ENCODE measurements at places on chromosomes 3 and 15. TPM values are rescaled to one million over a fixed set of nuclear protein-coding genes. Genes with fewer than 3 reads are reported as not detected.

DNA sequence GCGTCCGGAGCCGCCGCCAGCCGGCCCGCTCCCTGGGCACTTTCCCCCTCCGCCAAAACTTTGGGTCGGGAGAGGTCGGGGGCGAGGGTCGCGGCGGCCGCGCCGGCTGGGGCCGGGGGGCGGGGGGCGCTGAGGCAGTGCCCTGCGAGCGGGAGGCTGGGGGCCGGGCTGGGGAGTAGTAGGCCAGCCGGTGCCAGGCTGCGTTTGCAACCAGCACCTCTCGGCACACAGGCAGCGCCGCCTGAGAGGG is 452 bp downstream of the BBX start:
- peak; percentile 22 for DNase-seq

DNA sequence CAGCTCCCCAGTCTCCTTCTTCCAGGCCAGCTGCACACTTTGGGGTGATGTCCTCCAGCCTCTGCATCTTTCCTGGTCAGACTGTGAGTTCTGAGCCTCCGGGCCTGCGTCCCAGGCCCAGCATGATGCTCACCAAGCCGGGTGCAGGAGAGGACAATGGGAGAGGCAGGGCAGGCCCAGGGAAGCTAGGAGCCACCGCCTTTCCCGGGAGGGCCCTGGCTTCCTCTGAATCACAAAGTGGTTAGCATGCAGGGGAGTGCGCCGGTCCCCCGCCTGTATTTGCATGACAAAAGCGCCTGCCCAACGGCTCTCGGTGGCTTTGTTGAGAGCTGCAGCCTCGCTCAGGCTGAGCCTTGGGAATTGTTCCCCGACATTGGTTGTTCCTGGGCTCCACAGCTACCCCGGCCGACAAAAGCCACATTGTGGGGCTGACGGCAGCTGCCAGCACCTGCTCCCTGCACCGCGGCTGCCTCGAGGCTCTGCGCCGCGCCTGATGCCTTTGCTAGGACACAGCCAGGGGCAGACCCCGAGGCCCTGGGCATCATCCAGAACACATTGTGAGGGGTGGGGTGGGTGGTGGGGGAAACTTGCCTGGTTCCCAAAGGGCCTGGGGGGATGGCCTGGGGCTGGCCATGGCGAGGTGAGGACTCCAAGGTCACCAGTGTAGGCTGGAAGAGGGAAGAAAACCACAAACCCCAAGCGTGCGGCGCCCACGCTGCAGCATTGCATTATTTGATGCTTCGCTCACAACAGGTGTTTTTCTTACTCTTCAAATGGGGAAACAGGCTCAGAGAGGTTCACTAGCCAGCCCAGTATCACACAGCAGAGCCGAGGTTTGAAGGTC is 20.0 kb upstream of the KLF13 start:
- no peak for DNase-seq

- DNase-seq, result no peak
Observed at GRCh38 chr15:76932135-76932966, 802 bp downstream of the RCN2 start.

DNA sequence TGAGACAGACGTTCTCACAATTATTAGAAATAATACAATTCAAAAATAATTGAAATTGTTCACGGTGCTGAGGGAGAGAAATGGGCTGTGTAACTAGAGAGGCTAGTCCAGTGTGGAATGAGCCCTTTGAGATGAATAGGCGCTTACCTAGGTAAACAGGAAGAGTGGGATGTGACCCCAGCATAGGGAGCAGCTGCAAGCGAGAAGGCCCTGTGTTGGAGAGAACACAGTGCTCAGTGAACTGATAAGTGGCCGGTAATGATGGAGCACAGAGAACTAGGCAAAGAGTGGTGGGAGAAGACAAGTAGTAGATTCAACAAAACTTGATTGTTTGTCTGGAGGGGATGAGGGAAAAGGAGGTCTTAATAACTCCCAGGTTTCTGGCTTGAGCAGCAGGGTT is 103.9 kb downstream of the HCN4 start:
- no peak for DNase-seq

GRCh38 chr3:157065201-157065600 is 94.7 kb downstream of the CCNL1 start:
- no peak for DNase-seq

DNA sequence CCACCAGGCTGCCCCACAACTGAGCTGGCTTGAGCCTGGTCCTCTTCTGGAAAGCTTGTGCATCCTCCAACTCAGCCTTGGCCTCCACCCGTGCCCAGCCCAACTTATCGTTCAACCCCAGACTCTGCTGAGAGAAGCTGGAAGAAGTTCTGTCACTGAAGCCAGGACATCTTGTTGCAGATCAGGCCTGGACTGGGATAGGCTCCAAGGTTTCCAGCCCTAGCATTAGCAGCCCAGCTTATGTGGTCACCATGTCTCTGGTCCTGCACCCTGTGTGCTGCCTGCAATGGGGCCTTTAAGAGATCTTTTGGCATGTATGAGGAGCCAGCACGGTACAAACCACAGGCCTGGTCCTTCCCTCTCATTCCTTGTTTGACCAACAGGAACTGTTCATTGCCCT is 15.2 kb upstream of the CAMP start:
- no peak for DNase-seq

GRCh38 chr3:120909602-120909878 is 1.5 kb downstream of the STXBP5L start:
- no peak for DNase-seq

- no peak for DNase-seq
Observed at GRCh38 chr15:58444056-58444455, 12.3 kb downstream of the LIPC start.

DNA sequence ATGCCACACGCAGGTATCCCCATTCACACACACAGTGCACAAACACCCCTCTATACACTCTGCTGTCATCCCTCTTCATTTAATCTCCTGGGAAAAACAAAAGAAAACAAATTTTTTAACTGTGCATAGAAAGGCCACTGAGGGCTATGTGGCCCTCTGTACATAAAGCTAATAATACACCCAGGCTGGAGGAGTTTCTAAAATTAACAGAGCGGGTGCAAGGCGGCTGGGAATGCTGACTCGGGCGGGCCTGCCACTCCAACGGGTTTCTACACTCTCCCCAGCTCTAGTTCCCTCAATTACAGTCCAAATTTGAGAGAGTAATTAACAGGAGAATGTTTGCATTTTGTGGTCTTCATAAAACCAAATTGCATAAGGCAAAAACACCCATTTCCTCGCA is 23.1 kb downstream of the HCN4 start:
- no peak for DNase-seq

DNA sequence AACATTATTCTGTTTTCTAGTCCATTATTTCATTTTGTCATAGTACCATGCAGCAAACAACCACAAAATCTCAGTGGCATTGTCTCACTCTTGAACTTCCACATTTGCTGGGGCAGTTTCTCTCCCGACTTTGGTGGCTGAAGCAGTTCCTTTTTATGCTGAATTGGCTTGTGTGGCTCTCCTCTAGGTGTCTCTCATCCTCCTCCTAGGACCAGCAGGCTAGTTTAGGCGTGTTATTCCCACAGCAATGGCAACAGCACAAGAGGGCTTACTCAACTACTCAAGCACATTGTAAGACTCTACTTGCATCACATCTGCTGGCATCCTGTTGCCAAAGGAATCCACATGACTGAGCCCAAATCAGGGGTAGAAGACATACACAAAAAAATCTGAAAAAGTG is 201.8 kb upstream of the KCNH8 start:
- no peak for DNase-seq

DNA sequence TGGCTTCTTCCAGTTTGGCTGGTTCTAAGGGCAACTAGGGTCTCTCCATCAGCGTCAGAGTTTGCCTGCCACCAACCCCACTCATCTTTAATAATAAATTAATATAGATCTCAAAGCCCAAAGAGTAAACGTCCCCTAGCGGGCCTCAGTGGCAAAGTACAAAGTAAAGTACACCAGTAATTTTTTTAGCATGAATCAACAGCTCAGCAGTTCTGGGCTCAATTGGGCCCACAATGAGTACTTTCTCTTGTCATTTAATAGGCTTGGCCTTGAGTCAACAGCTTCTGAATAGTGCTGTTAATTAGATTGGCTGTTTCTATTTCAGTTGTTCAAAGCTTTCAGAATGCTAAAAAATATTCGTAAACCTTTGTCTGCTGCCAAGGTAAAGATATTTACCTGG is 89.0 kb upstream of the PFN2 start:
- DNase-seq, result no peak

DNA sequence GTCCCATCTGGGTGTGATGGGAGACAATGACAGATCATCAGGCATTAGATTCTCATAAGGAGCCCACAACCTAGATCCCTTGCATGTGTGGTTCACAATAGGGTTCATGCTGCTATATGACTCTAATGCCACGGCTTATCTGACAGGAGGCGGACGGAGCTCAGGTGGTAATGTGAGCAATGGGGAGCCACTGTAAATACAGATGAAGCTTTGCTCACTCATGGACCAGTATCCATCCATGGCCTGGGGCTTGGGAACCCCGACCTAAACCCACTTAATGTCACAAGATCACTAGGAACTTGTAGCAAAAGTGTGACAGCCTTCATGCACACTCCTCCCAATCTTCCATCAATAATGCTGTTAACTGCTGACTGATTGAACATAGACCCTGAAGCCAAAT is 2.0 kb upstream of the FAM219B start:
- no peak for DNase-seq

- DNase-seq, result no peak
Observed at GRCh38 chr15:67185621-67186225, 68.7 kb downstream of the AAGAB start.

DNA sequence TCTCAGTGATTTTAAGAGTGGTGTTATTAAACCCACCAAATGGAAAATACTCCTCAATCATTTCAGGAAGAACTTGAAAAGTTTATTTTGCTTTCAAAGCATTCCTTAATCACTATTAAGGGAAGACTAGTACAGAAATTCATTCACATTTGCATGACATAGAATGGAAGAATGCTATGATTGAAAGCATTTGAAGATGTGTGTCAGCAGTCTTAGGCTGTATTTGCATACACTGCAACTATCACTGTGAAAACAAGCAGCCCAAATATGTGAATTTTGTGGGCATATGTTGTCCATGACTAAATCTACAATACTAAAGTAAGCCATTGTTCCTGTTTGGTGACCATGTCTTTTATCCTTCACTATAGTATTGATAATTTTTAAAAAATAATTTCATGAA is 95.8 kb downstream of the CNTN3 start:
- no peak for DNase-seq

DNA sequence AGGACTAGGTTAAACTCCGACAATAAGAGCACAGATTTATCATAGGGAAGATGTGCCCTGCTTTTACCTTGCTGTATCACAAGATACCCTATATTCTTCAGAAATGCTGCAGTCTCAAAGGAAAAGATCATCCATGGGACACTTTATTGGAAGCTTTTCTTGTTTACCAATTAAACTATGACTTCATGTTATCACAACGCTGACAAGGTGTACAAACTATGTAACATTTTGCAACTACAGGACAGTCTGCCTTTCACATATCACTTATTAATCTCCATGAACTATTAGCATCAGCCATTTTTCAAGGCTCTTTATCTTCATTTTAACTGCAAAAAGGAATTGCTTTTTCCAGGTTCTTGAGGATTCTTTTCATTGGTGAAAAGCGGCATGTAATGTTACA is 34.0 kb downstream of the CBLB start:
- DNase-seq, result no peak

DNA sequence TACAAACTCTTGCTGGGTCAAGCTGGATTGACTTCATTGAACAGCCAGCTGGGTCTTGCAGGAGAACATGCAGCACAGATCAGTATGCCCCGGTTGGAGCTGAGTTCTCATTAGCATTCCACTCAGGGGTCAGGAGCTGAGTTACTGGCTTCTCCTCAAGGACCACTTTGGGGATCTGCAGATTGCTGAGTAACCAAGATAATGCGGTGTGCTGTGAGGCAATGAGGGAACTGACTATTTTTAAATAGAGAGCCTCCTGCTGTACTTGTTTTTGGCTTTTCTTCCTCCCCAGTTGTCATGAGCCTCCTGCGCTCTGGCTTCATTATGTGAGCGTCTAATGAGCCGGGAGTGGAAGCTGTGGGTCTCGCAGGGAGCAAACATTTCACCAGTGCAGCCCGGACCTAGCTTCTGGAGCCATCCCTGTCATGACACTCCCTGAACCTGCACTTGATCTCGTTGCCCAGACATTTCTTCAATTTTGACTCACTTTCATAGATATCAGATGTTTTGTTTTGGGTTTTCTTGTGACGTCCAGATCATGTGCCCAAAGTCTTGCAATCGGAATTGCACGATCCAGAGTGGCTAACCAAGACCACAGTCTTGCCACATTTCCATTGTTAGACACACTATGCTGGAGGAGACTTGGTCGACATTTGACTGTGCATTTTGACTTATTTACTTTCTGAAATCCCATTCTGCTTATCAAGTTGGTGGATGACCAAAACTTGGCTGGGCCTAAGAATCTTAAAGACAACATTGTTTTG is 327.2 kb downstream of the LRTM1 start:
- DNase-seq, result no peak

DNA sequence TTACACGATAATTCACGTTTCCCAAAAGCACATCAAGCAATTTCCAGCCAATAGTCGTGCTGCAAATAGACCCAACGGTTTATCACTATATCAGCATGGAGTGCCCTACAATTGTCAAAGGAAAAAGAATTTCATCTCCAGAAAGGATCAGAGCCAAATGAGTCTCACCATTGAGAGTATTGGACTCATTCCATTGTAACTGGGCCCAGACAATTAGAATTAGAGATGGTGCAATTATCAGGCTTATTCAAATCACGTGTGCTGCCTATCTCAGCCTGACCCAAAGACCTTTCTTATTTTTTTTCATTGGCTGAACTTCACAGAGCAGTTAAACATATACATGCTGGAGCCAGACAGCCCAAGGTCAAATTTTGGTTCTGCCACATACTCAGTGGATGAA is 87.0 kb upstream of the LRTM1 start:
- no peak for DNase-seq

DNA sequence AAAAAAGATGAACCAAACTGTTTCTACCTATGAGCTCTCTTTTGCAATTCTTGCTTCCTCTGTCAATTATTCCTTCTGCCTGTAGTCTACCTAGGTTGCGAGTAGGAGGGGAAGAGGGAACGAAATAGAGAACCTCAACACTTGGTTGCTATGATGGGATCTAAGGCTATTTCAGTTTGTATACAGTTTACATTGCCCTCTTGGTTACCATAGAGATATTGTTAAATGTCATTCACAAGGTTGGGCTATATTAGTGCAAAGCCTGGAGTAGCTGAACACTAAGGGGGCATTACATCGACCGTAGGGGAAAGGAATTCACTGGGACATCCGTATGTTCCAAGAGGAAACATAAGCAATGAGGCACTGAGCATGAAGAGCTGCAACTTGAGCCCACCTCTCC is 276.9 kb downstream of the GBE1 start:
- DNase-seq, result no peak

- DNase-seq, result no peak
Observed at GRCh38 chr3:139695007-139695406, 17.2 kb upstream of the NMNAT3 start.

The SMCO1 gene
- not detected for polyA plus RNA-seq

The DPPA4 gene
- 3.8 TPM for polyA plus RNA-seq

The ADAMTS17 gene
- 2.0 TPM for polyA plus RNA-seq

The SNTN gene
- not detected for polyA plus RNA-seq

The GOLGA8R gene
- 10.3 TPM for polyA plus RNA-seq

The CPNE9 gene
- 0.15 TPM for polyA plus RNA-seq

The EFHB gene
- polyA plus RNA-seq, result 7.1 TPM

The OIP5 gene
- 7.5 TPM for polyA plus RNA-seq

The TRH gene
- 0.69 TPM for polyA plus RNA-seq

Measured in left renal pelvis (tissue), 4 donors.